ENCODE measurements at places on chromosomes 1 and 21.

DNA sequence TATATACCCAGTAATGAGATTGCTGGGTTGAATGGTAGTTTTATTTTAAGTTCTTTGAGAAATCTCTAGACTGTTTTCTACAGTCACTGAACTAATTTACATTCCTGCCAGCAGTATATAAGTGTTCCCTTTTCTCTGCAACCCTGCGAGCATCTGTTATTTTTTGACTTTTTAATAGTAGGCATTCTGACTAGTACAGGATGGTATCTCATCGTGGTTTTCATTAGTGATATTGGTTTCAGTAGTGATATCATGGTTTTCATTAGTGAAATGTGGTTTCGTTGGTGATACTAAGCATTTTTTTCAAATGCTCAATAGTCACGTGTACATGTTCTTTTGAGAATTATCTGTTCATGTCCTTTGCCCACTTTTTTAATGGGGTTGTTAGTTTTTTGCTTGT, 316.8 kb downstream of the PTBP2 start:
- DNase-seq = no peak

- DNase-seq = no peak
Measured at GRCh38 chr1:202649553-202650392, 60.5 kb downstream of the SYT2 start.

GRCh38 chr1:179105393-179105792, 23.5 kb downstream of the TOR3A start:
- no peak for DNase-seq

DNA sequence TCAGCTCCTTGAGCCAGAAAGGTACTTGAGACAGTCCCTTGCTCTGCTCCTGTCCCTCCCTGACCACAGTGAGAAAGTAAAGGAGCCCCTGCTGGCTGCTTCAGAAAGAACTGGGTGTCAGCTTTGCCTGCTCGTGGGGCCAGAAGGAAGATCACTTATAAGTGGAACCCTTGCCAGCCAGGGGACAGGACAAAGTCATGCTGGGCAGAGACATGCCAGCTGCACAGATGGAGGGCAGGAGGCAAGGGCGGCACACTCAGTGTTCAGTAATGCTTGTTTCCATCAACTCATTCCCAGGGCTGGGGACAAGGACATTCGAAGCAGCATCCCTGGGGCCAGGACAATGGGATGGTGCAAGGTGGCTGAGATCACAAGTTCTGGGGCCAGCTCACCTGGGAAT, 41.8 kb downstream of the NTPCR start:
- no peak for DNase-seq

GRCh38 chr1:77245830-77246229, 26.6 kb upstream of the PIGK start:
- no peak for DNase-seq

DNA sequence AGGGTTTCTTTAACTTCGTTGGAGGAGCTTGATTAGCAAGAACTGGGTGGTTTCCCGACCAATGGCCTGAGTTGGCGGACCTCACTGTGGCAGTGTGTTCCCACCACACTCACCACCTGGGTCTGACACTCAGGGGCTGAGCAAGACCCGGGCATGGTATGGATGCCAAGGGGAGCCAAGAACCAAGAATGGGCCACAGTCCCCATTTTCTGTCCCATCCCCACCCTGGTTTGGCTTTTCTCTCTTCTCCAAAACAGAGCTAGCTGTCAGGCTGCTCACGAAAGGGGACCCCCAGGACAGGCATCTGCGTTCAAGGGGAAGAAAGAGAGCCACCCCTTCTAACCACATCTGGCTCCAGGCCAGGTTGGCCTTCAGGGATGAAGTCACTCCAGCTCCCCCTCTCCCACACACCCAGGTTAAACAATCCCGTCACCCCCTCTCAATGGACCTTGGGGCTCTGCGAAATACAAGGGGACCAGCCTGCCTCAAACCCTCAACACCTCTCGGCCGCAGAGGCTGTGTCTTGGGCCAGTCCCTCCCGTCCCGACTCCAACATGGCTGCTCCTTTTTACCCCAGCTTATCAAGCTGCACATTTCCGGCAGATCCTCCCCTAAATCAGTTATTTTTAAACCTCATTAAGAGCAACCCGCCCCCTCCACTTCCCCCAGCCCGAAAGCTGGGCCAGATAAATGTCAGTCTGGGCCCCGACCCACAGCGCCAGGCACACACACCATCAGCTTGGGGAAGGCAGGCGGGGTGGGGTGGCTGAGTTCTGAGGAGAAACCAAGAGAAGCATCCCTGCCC, 3.4 kb downstream of the TAGLN2 start:
- peak; percentile 71 for DNase-seq
